Endothelial cell (in vitro differentiated cells): ENCODE measurements at places on chromosomes 6 and 20.

- no peak for DNase-seq
Measured at GRCh38 chr20:56808117-56808725, 179.1 kb downstream of the TFAP2C start.

- DNase-seq: no peak
Measured at GRCh38 chr20:58160451-58161061, 67.9 kb downstream of the ANKRD60 start.

- DNase-seq: no peak
Measured at GRCh38 chr20:62011403-62011790, 54.3 kb downstream of the TAF4 start.

GRCh38 chr6:148770408-148771211, 23.8 kb downstream of the UST start:
- no peak for DNase-seq

- DNase-seq: no peak
Measured at GRCh38 chr20:34570859-34571306, 12.4 kb downstream of the MAP1LC3A start.

- DNase-seq: no peak
Measured at GRCh38 chr6:88914180-88914579, 49.2 kb downstream of the RNGTT start.

DNA sequence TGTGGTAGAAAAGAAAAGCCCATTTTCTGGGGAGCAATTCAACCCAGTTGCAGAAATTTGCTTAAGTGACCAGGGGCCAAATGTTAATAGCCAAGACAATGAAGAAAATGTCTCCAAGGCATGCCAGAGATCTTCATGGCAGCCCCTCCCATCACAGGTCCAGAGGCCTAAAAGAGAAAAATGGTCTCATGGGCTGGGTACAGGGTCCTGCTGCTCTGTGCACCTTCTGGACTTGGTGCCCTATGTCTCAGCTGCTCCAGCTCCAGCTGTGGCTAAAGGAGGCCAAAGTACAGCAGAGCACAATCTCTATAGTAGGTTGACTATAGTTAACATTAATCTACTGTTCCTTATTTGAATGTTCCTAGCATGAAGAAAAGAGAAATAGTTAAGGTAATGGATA, 44.7 kb downstream of the FRK start:
- no peak for DNase-seq

DNA sequence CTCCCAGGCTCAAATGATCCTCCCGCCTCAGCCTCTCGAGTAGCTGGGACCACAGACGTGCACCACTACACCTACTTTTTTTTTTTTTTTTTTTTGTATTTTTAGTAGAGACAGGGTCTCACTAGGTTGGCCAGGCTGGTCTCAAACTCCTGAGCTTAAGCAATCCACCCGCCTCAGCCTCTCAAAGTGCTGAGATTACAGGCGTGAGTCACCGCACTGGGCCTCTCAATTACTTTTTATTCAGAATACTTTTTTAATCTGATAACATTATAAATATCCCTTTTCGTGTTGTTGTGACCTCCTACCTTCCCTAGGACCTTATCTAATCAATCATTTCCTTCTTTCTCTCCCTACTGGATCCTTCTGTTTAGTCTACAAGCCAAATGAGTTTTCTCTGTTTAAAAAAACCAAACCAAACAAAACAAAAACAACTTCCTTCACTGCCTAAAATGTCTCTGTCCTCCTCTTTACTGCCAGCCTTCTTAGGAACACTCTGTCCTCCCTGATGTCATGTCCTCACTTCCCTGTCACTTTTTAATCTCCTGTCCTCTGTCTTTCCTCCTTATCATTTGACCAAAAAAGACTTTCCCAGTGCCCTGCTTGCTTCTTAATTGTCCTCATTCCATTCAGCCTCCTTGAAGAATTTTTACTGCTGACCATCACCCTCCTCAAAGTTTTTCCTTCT, 85.0 kb downstream of the CAP2 start:
- DNase-seq: no peak

DNA sequence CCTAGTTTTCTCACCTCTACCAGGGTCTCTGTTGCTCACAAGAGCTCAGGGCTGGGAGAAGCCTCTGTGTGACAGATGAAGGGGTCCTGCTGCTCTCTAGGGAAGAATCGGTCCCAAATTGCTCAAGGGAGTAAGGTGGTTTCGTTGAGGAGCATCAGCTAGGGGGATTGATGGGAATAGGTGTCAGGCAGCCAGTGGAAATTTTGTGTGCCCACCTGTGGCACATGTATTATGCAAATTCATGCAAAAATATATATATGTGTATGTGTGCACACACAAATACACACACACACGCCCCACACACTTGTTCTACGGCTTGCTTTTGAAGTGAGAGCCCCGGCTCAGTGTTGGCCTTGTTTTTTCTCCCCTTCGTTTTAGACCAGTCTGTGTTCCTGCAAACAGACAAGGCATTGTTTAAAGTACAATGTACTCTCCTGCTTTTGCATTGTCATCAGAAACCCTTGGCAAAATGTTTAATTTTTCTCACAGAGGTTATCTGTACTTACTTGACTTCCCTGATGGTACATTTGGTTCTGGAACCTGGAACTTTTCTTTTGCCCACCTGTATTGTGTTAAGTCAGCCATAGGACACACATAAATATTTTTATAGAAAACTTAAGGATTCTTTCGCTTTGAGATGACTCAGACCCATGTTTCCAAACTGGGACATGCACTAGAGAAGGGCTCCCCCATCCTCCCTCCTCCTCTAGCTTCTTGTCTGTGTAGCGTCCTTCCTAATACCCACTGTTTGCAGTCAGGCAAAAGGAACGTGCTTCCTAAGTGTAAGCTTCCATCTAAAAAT, 26.7 kb downstream of the FOXO3 start:
- DNase-seq: no peak

DNA sequence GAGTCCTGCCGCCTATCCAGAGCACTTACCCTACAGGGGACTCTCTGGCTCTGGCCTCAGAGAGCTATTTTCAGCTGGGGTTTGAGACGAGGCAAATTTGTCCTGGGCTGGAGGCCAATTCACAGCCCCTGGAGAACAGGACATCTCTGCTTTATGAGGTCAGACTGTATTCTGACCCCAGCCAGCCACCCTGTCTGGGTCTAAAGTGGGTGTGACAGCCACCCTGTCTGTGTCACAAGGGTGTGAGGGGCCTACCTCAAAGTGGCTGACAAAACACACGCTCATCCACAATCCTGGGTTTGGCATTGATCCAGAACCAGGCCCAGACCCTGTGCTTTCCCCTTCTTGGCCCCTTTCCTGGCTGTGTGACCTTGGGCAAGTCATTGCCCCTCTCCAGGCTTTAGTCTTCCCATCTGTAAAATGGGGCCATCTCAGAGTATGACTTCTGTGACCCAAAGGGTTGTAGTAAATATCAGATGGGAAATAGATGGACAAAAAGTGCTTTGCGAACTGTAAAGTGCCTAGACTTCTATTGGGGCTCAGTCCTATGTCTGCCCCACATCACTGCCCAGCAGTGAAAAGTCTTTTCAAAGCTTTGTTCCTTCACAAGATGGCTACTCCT, 44.1 kb upstream of the TGM2 start:
- no peak for DNase-seq

DNA sequence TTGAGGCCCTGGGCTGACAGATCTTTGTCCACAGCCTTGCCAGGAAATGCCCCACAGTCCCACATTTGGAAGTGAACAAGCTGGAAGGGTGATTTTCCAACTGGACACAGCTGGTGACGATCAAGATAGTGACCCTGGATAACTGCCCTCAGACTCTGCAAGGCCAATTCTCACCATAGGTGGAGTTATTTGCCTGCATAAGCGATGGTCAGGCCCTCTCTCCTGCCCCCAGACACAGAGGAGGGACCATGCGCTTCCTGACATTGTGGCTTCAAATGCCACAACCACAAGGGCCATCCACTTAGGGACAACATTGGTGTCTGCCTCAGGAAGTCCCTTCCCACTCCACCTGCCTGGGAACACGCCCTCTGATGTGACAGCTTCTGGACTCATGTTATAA, 96.0 kb downstream of the JPH2 start:
- no peak for DNase-seq
